ENCODE measurements at places on chromosomes 3 and 15.

DNA sequence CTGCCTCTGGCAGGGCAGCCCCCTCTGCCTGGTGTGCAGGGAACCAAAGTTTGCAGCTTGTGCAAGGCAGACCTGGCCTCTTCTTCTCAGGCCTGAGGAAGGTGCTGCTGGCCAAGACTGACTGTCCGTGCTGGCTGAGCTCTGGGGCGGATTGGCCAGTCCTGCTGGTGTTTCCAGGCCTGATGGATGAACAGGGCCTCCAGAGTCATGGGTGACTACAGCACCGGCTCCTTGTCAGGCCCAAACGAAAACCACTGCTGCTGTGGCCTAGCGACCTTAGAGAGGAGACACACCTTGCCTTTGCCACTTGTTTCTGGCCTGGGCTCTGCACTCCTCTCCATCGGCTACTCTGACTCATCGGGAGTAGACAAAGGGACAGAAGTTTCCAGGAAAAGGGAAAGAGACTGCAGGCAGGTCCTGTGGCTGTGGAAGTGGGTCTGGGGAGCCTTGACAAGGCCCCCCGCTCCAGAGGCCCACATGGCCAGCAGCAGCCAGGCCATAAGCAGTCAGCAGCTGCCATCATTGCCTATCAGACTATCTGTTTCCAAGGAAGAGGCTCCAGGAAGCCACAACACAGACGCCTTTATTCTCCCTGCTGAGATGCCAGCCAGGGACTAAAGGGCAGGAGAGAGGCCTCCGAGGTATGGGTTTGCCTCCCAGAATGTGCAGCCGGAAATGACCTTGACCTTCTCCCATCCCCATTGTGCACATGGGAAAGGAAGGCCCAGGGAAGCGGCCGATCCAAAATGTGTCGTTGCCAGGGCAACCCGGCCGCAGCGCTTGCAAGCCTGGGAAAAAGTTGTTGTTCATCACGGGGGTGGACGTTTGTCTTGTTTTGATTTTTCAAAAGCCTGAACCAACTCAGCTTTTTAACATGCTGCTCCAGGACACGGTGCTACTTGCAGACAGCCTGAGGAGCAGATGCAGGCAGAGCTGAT lies 160.5 kb downstream of the CHSY1 start:
- no peak for DNase-seq

DNA sequence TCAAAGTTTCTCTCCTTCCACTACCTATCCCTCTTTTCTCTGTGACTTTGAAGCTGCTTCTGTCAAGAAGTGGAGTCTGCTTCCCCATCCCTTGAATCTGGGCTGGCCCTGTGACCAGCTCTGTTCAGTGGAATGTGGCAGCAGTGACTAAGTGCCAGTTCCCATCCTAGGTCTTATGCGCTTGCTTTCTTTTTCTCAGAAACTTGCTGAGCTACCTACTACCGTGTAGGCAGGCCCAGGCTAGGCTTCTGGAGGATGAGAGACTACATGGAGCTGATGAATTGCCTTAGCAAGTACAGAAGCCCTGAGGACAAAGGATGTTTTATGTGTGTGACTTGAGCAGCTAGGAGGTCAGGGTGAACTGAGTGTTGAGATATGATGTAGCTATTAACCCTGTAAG lies 123.2 kb downstream of the PDCD6IP start:
- DNase-seq: no peak

DNA sequence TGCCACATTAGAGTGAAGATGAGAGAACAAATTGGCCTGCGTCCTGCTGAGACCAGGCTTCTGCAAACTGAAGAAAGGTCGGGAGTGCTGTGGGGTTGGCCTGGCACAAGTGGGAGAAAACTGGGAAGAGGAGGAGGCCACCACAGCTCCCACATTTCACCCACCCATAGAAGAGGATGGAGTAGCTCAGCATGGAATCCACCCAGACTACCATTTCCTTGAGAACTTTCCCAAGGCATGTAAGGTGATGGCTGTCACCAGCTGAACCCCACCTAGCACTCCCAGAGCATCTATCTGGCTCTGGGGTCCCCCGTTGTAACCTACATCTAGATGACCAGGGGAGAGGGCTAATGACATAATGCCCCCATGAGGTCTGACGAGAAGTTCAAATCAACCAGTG lies 120.4 kb upstream of the TRIM42 start:
- DNase-seq: no peak

DNA sequence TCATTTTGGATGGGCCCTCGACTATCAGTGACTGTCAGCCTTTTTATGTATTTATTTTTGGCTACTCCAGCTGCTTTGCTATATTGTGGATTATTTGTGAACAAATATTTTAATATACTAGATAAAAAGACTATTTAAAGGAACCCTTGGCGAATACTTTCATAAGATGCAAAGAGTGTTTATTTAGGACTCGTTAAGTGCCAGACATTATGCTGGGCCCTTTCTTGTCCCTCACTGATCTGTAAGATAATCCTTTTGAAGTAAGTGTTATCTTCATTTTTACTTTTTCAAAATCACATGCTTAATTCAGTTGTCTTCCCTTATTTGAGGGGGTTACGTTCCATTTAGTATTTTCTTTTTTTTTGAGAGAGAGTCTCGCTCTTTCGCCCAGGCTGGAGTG lies 376.8 kb upstream of the C2CD4B start:
- DNase-seq: no peak

- DNase-seq: no peak
These were observed 40.1 kb downstream of the EAF1 start for GRCh38 chr3:15467227-15468181.

- no peak for DNase-seq
These were observed 78.5 kb downstream of the TRAK1 start for GRCh38 chr3:42169579-42170120.

- no peak for DNase-seq
These were observed 32.2 kb upstream of the LRTM1 start for GRCh38 chr3:54960082-54960481.

DNA sequence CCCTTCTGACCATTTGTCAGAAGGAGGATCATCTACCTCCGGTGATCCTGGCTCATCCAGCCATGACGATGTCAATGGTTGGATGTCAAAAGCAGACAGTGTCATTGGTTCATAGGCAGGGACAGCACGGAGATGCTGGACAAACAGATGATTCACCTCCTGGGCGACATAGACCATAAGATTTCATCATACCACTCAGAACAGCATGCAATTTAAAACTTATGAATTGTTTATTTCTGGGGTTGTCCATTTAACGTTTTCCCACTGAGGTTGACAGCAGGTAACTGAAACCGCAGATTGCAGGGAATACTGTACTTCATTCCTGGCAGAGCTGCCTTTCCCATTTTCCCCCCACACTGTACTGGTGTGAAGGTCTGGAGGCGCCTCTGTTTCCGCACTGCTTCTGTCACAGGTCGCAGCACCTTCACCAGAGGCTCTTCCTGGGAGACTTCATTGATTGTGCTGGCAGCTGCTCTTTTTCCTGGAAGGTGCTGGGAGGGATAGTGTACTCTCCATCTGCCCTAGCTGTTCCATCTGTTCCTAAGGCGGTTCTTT lies 32.5 kb upstream of the TMOD3 start:
- DNase-seq: no peak

- DNase-seq: no peak
These were observed 30.2 kb upstream of the HCLS1 start for GRCh38 chr3:121690777-121691405.

DNA sequence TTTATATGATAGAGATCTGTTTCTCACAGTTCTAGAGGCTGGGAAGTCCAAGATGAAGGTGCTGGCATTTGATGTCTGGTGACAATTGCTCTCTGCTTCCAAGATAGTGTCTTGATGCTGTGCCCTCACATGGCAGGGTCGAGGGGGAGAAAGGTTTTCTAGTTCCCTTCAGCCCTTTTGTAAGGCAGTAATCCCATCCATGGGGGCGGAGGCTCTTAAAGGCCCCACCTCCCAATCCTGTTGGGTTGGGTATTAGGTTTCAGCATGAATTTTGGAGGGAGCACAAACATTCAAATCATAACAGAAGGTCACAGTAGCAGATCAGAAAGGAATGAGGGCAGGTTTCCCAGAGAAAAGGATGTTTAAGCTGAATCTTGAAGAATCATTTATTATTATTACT lies 601.7 kb upstream of the ZNF717 start:
- DNase-seq: no peak

- no peak for DNase-seq
These were observed 72.0 kb downstream of the CCNL1 start for GRCh38 chr3:157087780-157088600.

- no peak for DNase-seq
These were observed 891 bp upstream of the TOP2B start for GRCh38 chr3:25665315-25666280.

DNA sequence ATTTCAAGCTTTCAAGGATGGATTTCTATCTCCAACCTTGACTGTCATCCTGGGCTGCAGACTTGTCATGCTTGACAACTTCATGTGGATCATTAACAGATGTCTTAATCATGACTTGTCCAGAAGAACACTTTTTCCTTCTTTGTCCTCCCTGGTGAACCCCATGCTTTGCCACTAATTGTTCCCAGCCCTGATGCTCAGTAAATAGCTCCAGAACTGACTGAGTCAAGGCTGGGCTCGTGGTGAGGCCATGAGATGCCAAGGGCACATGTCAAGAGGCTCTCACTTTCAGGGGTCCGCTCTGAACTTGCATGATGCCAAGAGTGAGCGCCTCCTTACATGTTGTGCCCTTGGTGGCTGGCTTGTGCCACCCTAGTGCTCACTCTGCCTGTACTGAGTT lies 48.9 kb upstream of the KY start:
- DNase-seq: peak; percentile 85

GRCh38 chr15:62983956-62984355 lies 58.6 kb upstream of the TPM1 start:
- DNase-seq: no peak

- DNase-seq: no peak
These were observed 6.3 kb downstream of the ACAA1 start for GRCh38 chr3:38130631-38131065.

- no peak for DNase-seq
These were observed 171.9 kb downstream of the CACNA2D3 start for GRCh38 chr3:54294214-54294613.

- DNase-seq: no peak
These were observed 2.3 kb downstream of the CHRNA3 start for GRCh38 chr15:78618490-78618934.

DNA sequence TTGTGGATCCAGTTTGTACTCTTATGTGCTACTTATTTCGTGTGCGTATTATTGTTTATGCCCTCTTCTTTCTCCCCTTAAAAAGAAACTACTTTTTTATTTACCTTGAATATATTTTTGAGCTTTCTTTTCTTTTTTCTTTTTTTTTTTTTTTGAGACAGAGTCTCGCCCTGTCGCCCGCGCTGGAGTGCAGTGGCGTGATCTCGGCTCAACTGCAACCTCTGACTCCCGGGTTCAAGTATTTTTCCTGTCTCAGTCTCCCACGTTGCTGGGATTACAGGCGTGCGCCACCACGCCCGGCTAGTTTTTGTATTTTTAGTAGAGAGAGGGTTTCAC lies 1.5 kb downstream of the SLC25A38 start:
- DNase-seq: no peak

GRCh38 chr3:58526515-58526957 lies 10.5 kb downstream of the ACOX2 start:
- no peak for DNase-seq

DNA sequence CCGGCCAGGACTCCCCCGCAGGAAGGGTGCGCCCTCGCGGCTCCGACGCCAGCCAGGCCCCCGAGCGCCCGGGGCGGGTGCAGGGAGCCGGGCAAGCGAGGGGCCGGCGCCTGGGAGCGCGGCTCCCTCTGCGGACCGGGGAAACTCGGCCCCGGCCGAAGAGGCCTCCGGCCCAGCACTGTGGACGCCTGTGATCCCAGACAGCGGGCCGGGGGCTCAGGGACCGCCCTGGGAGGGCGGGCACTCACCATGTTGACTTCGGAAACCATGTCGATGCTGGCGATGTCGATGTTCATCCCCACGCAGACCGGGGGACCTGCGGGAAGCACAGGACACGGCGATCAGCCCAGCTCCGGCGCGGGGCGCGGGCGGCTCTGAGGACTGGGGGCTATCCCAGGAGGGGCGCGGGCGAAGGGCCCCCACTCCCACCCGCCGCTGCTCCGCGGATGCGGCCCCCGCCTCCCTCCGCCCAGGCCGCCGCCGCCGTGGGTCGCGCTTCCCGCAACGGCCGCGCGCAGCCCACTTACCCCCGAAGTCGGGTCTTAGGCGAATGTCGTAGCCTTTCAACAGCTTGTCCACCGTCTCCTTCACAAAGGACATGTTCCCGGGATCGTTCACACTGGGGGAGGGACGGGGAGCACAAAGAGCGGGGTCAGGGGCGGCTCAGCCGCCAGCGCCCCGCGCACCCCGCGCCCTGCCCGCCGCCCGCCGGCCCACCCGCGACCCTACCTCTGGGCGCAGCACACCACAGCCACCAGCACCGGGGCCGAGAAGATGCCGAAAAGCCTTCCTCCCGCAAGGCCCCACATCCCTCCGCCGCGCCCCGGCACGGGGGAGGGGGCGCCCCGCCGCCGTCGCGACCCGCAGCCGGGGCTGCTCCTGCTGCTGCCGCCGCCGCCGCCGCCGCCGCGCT lies at the start of gene GABRB3:
GABRB3 (minus strand) TSS at position 913 of the 913 bp plus-strand sequence.
- no peak for DNase-seq

GRCh38 chr15:32803631-32804030 lies 85.8 kb downstream of the GREM1 start:
- DNase-seq: no peak

DNA sequence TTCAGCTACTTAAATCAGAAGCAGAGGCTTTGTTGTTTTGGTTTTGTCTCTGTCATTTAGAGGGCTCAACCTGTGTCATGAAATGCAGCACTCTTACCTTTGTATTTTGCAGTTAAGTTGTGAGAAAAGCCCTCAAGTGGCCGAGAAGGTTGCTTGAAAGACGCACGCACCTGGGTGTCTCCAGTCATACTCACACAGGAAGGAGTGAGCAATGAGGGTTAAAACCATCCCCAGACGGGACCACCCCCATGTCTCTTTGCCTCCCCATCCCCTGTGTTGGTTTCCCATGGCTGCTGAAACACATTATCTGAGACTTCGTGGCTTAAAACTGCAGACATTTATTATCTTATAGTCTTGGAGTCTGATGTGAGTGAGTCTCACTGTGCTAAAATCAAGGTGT lies 376.1 kb upstream of the CFAP20DC start:
- no peak for DNase-seq

DNA sequence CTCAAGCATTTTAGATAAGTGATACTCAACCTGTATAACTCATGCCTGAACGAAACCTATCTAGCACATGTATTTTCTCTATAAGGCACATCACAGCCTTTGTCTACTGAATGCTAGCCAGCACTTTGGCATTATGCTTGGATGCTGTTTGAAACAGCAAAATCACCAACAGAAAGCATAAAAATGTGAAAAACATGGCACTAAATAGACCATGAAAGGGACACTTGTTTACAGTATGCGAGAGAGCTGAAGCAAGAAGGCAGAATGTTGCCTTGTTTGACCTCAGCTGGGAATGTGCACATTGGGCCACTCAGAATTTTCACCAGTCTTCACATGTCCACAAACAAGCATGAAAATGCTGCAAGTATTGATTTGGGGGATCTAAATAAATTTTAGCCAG lies 59.5 kb downstream of the MINDY2 start:
- DNase-seq: no peak

- no peak for DNase-seq
These were observed 117.2 kb upstream of the LRIG1 start for GRCh38 chr3:66618066-66618465.

All from vagina (tissue), 2 donors.